ENCODE measurements at places on chromosomes 5 and 9.

DNA sequence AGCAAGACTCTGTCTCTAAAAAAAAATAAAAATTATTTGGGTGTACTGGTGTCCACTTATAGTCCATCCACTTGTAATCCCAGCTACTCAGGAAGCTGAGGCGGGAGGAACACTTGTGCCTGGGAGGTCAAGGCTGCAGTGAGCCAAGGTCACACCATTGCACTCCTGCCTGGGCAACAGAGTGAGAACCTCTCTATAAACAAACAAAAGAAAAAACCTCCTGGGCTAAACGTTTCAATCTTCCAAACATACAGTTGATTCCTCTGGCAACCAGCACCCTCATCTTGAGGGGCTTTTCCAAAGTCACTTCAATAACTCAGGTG, 13.9 kb upstream of the CDK5RAP2 start:
- H3K36me3 ChIP-seq = no peaks in the 10 kb centered on the region
- DNase-seq = no peak
- no peaks in the 10 kb centered on the region for H3K4me1 ChIP-seq
- H3K4me3 ChIP-seq = no peak overlapping the region

GRCh38 chr5:83378624-83379289, 92.8 kb upstream of the VCAN start:
- no peaks in the 10 kb centered on the region for H3K36me3 ChIP-seq
- no peak overlapping the region for H3K4me3 ChIP-seq
- H3K27me3 ChIP-seq = no peaks in the 10 kb centered on the region
- no peaks in the 10 kb centered on the region for H3K4me1 ChIP-seq
- no peak overlapping the region for H3K27ac ChIP-seq

DNA sequence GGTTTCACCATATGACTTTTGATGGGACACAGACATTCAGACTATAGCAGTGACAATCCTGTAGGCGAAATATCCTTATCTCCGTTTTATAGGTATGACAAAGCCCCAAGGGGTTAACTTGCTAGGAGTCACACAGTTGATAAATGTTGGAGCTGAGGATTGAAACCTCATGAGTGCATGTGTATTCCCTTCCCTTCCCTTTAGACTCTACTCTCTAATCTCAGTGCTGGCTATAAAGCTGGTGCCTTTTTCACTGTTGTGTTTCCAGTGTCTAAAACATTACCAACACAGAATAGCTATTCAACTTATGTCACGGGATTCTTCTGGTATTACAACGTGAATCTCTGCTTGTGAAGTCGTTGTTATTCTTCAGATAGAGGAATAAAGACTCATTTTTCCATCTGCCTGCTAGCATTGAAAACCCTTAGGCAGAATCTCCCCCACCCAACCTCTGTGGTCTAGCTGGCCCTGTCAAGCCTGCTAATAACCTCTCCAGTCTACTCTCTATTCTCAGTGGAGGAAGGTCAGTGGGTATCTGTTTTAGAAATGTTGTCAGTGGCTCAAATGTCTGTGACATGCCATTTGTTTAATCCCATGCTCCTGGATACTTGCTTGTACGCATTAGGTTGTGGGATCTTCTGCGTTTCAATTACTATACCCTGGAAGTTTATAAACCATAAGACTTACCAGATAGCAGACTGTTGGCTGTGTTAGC, 121.2 kb downstream of the TLE4 start:
- H3K27ac ChIP-seq = no peak overlapping the region
- DNase-seq = no peak
- no peak overlapping the region for H3K4me3 ChIP-seq
- H3K27me3 ChIP-seq = no peaks in the 10 kb centered on the region

DNA sequence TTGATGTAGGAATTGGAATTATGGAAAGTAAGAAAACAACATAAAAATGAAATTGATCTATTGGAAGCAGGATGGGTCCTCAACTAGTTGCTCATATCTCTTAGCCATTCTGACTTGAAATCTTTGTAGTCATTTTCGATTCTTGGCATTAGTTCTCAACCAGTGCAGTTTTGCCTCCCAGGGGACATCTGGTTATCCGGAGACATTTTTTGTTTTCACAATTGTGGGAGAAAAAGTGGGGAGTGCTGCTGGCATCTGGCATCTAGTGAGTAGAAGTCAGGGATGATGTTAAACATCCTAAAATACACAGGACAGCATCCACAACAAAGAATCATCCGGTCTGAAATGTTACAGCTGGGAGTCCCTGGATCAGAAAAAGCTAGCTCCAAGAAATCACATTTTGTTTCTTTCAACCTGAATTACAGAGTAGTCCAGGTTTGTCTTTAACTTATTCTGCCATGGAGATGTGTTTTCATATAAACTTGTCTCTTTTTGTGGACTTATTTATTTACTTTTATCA, 74.9 kb downstream of the FBXL7 start:
- no peaks in the 10 kb centered on the region for H3K36me3 ChIP-seq
- H3K4me3 ChIP-seq = no peak overlapping the region
- no peaks in the 10 kb centered on the region for H3K4me1 ChIP-seq
- H3K27me3 ChIP-seq = no peaks in the 10 kb centered on the region
- DNase-seq = no peak
- H3K27ac ChIP-seq = no peak overlapping the region

GRCh38 chr9:70195456-70195855, 63.3 kb upstream of the SMC5 start:
- no peak for DNase-seq
- peaks cover 9% of the 10 kb centered on the region for H3K4me1 ChIP-seq
- H3K27me3 ChIP-seq = no peaks in the 10 kb centered on the region
- H3K4me3 ChIP-seq = no peak overlapping the region
- H3K36me3 ChIP-seq = no peaks in the 10 kb centered on the region

GRCh38 chr5:80777347-80778287, 122.8 kb upstream of the DHFR start:
- peaks cover 11% of the 10 kb centered on the region for H3K4me1 ChIP-seq
- H3K27ac ChIP-seq = no peak overlapping the region
- no peak overlapping the region for H3K4me3 ChIP-seq
- no peaks in the 10 kb centered on the region for H3K36me3 ChIP-seq
- no peaks in the 10 kb centered on the region for H3K27me3 ChIP-seq

GRCh38 chr5:83256091-83256780, 178.9 kb downstream of the XRCC4 start:
- no peak overlapping the region for H3K4me3 ChIP-seq
- H3K4me1 ChIP-seq = peaks cover 14% of the 10 kb centered on the region
- DNase-seq = peak; percentile 4
- H3K27ac ChIP-seq = no peak overlapping the region
- H3K36me3 ChIP-seq = no peaks in the 10 kb centered on the region
- no peaks in the 10 kb centered on the region for H3K27me3 ChIP-seq

DNA sequence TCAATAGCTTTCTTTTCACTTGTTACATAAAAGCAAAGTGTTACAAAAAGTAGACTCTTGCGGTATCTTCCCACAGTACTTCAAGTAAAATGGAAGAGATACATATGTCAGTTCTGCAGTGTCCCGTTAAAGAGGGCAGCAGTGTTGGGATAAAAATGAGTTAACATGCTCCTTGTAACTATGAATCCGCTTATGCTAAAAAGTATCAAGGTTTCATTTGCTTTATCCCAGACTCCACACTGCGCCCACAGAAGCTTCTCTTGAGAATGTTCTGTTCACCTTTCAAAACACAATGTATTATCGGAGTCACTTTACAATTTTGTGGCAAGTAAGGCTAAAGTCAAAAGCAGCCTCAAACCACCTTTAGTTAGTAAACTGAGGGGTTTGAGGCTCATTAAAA, 790 bp downstream of the PTAR1 start:
- DNase-seq = no peak
- H3K27me3 ChIP-seq = no peaks in the 10 kb centered on the region
- peak overlapping the region; percentile 75 for H3K27ac ChIP-seq
- peaks cover 11% of the 10 kb centered on the region for H3K4me1 ChIP-seq
- H3K36me3 ChIP-seq = peaks cover 4% of the 10 kb centered on the region

GRCh38 chr5:121872856-121873255, 21.2 kb downstream of the FTMT start:
- no peak overlapping the region for H3K4me3 ChIP-seq
- H3K36me3 ChIP-seq = no peaks in the 10 kb centered on the region
- no peaks in the 10 kb centered on the region for H3K4me1 ChIP-seq
- no peak for DNase-seq
- H3K27ac ChIP-seq = no peak overlapping the region
- H3K27me3 ChIP-seq = no peaks in the 10 kb centered on the region

GRCh38 chr5:128636361-128636760, 98.3 kb upstream of the FBN2 start:
- no peak overlapping the region for H3K27ac ChIP-seq
- no peaks in the 10 kb centered on the region for H3K27me3 ChIP-seq
- peaks cover 11% of the 10 kb centered on the region for H3K4me1 ChIP-seq
- no peak for DNase-seq

DNA sequence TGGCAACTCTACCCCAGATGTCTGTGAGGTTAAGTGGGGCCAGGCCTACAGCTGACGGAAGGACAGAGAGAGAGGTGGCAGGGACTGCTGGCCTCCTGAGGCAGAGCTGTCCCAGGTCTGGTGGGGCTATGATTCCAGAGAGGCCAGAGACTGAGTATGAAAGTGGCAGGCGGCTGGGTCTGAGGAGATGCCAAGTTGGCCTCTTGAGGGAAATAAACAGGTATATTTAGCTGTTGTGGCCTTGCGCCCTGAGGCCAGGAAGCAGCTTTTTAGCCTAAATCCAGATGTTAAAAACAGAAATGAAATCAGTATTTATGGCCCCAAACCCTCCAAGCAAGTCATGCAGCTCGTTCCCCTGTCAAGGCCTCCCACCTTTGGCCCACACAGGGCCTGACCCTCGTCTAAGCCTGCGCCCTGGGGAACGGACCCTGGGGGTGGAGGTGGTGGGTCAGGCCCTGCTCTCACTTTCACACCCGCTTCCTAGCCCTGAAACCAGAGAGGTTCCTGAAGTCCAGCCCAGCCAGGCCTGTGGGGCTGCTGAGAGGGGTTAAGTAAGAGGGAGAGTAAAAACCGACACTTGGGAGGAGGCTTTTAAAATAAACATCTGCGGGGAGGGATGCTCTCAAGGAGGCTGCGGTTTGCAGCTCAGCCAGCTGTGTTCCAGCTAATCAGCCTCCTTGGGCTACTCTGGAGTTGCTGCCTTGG, 18.7 kb downstream of the PCDHGC5 start:
- H3K36me3 ChIP-seq = peaks cover 19% of the 10 kb centered on the region
- H3K4me1 ChIP-seq = peaks cover 13% of the 10 kb centered on the region
- H3K27me3 ChIP-seq = no peaks in the 10 kb centered on the region
- DNase-seq = no peak

DNA sequence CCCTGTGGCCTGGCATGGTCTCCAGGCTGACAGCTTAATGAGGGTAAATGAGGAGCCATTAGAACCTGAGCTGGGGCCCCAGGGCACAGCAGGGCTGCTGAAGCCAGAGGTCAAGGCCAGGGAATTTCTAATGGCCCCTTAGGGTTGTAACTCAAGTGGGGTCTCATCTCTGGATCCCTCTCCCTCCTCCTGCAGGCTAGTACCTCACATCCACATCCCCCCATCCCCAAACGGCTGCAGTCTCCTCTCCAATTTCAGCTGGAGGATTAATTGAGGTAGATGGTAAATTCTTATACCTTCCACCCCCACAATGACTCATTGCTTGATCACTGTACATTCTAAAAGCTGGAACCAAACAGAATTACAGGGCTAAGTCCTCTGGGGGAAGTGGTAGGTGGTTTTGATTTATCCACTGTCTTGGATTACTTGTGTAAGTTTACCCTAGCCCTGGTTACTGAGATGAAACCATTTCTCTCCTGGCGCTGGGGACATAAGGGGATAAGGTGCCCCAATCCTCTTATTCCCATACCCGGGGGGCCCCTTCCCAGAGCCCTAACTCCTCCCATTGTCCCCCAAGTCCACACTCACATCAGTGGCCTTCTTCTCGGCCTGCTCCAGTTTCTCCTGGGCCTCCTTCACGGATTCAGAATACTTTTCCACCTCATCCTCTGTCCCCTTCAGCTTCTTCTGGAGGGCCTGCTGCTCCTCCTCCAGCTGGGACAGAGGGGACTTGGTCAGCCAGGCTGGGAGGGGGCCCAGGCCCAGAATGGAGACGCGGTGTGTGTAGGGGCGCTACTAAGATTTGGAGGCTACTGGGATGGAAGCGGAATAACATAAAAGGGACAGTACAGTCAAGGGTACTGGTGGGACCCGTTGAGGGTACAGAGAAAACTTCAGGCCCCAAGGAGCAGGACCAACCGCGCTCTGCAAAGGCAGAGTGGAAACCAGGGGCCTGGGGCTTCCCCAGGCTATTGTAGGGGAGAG, 875 bp downstream of the TPM2 start:
- H3K36me3 ChIP-seq = peaks cover 4% of the 10 kb centered on the region
- no peaks in the 10 kb centered on the region for H3K27me3 ChIP-seq
- peak overlapping the region; percentile 32 for H3K4me3 ChIP-seq
- DNase-seq = no peak

DNA sequence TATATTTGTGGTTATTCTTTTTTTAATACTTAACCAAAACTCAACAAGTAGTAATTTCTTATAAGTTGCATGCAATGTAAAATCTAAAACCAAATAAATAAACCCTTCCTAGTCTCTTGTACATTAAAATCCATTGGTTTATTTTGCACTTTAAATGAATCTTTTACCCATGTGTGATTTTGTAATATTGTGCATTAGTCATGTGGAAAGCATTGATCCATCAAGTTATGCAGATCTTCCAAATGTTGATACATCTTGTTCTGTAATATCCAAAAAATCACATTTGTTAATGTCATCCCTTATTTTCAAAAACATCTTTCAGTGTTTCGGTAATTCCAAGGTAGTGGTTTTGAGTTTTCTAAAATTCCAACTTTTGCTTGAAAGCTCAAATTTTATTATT, 63.3 kb downstream of the CWC27 start:
- no peak overlapping the region for H3K27ac ChIP-seq
- H3K27me3 ChIP-seq = no peaks in the 10 kb centered on the region
- no peak overlapping the region for H3K4me3 ChIP-seq
- no peak for DNase-seq
- H3K4me1 ChIP-seq = no peaks in the 10 kb centered on the region
- no peaks in the 10 kb centered on the region for H3K36me3 ChIP-seq

GRCh38 chr5:131265311-131265803, 1.5 kb downstream of the CDC42SE2 start:
- no peaks in the 10 kb centered on the region for H3K27me3 ChIP-seq
- H3K36me3 ChIP-seq = no peaks in the 10 kb centered on the region
- H3K4me3 ChIP-seq = peak overlapping the region; percentile 99

- no peaks in the 10 kb centered on the region for H3K27me3 ChIP-seq
- H3K36me3 ChIP-seq = no peaks in the 10 kb centered on the region
- no peak overlapping the region for H3K4me3 ChIP-seq
Measured at GRCh38 chr5:74161170-74161569, 479.4 kb downstream of the ENC1 start.

DNA sequence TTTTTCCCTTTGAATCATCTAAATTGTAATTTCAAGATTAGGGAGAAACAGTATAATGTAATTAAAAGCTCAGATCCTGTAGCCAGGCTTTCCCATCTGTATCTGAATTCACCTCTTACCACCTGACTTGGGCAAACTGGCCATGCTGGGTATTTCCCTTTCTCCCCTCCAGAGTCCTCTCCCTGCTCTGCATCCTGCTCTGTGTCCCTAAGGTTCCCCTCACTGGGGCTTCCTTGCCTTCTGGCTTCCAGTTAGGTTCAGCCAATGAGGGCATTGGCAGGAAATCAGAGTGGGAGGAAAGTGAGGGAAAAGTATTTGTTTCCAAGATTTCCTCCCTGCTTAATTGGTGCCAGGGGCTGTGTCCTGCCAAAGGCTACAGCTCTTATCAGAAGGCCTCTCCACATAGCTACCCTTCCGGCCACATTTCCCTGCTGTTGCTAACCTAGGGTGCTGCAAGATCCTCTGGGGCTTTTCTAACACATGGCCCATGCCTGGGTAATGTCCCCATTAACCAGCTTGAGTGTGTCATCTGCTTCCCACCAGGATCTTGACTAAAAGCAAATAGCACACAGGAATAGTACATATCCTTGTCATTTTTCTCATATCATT, 51.0 kb upstream of the MPDZ start:
- H3K4me3 ChIP-seq = no peak overlapping the region
- DNase-seq = no peak
- no peaks in the 10 kb centered on the region for H3K4me1 ChIP-seq
- no peaks in the 10 kb centered on the region for H3K27me3 ChIP-seq

Data from keratinocyte (primary cell).